ENCODE measurements at places on chromosomes 1 and 21.
A peak's percentile ranks its signal among the peaks of the same experiment; 100 is the strongest.

GRCh38 chr1:18953731-18954231 is 2.7 kb downstream of the IFFO2 start:
- DNase-seq, result no peak

DNA sequence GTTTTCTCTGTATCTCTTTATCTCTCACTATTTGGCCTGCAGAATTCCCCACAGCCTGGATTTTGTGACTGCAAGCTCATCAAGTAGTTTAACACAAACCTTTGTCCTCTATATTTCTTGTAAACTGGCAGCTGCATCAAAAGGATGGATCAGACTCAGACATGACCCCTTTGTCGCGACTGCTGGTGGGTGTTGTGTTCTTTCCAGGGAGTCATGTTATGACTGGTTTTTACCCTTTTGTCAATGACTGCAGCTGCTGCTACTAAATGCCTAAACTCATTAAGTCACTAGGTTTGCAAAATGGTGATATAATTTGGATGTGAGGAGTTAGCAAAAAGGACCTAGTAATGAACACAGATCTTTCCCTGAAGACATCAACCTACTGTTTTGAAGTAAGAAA is 10.2 kb upstream of the TOMM20 start:
- DNase-seq, result no peak

- no peak for DNase-seq
These were observed 3.2 kb downstream of the PLEKHO1 start for GRCh38 chr1:150152772-150153456.

DNA sequence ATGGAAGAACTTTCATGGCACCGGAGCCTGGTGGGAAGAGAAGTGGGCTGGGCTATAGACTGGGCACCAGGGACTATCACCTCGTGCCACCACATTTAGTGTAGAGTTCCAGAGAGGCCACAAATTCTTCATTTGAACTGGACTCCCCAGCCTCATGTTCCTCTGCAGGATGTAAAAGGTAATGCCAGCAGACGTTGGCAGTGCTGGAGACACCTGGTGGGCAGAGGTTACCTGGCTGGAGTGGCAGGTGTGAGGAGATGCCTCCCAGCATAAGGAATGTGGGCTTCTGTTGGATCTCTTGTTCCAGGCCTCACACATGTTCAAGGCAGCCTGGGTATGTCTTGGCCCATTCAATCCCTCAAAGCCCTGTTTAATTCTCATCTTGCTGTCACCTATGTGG is 35.2 kb downstream of the TEX35 start:
- DNase-seq, result no peak

DNA sequence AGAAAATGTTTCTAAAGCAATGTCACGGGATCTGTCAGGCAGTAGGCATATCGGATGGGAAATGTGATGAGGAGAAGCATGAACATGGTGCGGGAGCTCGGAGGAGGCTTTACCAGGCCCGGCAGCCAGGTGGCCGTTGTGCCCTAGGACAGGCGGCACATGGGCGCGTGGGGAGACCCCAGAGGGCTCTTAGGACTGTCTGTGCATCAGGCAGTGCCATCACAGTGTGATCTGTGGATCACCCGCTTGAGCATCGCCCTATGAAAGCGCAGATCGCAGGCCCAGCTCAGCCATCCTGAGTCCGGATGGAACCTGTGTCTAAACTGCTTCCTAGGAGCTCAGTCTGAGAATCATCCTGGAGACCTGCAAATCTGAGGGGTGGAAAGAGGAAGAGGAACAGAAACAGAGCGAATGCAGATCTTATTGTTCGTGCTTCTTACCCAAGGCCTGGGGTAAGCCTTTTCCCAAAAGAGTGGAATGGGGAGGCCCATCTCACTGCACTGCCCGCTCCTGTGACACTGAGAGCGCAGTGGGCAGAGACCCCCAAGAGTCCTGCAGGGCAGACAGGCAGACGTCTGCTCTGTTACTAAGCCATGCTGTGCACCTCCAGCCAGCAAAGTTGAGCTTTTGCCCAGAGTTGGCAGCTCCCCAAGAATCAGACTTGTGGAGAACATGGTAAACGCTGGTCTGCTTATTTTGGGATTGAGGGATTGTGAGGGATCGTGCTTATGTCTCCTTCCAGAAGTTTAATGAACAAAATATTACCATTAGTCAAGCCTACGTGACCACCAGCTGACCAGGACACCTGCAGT is 251.0 kb downstream of the RHOU start:
- no peak for DNase-seq

DNA sequence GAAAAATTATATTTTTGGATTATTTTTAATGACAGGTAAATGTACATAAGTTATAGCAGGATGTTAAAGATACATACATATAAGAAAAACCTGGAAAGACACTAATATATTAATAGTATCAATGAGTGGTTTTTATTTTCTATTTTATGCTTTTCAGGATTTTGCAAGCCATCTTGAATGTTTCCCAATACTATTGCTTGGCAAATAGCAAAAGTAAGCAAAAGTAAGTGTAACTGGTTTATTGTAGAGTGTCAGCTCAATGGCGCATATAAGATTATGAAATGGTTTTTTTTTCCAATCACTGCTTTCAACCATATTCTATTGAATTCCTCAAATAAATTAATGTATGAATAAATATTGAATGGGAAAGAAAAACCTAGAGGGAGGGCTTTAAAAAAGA is 36.4 kb downstream of the ZNF684 start:
- DNase-seq, result no peak

DNA sequence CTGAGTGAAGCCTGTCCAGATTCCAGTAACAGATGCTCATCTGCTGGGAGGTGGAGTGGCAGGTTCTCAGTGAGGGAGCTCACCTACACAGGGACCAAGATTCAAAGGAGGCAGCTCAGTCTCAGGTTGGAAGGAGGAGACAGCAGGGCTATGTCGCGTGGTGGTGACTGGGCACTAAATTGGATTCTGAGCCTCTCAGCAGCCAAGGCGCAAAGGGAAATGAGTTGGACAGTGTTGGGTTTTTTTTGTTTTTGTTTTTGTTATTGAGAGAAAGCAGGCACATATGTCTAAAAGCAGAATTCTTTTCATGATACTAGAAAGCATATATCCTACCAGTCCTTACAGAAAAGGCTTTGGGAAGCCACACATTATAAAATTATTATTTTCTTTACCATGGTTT is 26.2 kb downstream of the UMODL1 start:
- DNase-seq, result peak; percentile 11

DNA sequence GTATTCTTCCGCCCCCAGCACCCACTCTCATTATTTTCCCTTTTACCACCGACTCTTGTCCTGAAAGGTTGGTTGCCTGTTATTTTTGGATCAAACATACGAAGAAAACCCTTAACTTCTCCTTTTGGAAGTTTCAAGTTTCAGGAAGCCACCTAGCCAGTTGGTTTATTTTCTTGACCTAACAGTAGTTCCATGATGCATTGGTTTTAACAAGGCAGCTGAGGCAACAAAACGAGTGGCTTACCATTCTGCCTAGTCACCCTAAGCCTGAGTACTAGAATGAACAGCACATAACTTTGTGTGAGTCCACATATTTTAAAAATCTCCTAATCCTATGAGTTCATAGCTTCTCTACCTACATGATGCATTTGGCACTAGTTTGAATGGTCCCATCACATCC is 28.9 kb downstream of the OLFM3 start:
- DNase-seq, result no peak

DNA sequence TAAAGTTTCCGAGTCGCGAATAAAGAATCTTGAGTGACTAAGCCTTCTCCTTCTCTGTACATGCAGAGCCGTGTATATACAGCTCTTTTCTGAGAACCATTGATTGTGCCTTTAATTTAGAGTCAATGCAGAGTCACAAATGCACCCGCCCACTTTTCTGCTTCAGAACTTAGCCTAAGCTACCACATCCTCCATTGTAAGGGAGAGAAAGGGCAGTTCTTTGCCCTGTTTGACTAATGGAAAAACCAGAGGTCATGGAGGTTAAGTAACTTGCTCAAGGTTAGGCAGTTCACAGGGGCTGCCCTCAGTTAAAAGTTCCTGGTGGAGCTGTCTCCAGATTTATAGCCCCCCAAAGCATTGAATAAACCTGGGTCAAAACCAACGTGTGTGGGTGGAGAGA is 139.6 kb downstream of the TOMM20 start:
- DNase-seq, result no peak

- DNase-seq, result no peak
These were observed 214.4 kb upstream of the DAB1 start for GRCh38 chr1:57638239-57638638.

DNA sequence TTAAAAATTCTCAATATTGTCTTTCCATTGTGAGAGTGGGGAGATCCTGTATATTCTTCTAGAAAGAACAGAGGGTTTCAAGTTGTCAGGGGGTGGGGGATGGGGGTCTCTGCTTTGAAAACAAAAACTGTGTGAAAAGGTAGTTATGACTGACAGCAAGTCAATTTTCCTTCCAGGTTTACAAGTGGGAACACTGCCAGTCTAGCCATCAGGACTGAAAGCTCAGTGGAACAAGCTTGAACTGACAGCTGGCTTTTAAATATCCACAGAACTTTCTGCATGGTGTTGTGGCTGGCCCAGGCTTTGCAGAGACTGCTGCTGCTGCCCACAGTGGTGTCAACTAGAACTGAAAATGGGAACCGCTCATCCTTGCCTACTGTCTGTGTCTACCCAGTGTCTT is 162.6 kb downstream of the TNR start:
- DNase-seq, result no peak

- DNase-seq, result no peak
These were observed 9.1 kb upstream of the KYAT3 start for GRCh38 chr1:89001510-89001909.

GRCh38 chr1:70477090-70477489 is 66.0 kb downstream of the CTH start:
- no peak for DNase-seq
